ENCODE measurements at places on chromosomes 7 and 10.

DNA sequence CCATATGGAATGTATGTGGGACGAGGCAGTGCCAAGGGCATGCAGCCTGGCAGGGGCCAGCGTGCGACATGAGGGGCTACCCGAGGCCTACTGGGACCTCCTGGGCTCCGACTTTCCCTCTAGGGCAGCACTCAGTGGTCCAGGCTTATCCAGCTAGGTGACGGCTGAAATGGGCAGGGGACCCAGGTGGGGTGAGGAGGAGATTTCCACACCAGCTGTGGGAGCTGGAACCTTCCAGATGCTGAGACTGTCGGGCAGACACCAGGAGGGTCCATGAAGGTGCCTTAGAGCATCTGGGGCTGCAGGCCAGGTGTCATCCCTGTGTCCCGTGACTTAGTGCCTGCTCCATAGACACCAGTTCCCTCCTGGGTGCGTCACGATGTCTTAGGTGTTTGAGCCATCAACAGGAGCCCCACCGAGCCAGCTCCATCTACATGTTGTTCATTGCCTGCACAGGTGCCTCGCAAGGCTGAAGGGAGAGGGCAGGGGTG lies 13.4 kb downstream of the ZNF316 start:
- DNase-seq, result no peak

DNA sequence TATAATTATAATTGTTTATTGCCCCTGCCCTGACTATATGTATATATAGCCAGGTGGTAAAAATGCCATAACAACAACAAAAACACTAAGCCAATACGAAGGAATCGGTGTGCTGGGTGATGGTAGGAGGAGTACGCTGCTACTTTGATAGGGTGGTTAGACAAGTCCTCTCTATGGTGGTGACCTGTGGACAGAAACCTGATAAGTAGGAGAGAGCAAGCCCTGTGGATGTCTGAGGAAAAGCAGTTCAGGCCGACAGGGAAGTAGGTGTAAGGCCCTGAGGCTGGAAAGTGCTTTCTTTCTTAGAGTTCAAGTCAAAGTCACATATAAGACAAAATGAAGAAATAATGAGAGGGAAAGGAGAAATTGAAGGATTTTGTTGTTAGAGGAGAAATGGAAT lies 823.8 kb upstream of the CELF2 start:
- DNase-seq, result no peak

GRCh38 chr7:17912536-17913235 lies 27.6 kb downstream of the SNX13 start:
- DNase-seq, result no peak

DNA sequence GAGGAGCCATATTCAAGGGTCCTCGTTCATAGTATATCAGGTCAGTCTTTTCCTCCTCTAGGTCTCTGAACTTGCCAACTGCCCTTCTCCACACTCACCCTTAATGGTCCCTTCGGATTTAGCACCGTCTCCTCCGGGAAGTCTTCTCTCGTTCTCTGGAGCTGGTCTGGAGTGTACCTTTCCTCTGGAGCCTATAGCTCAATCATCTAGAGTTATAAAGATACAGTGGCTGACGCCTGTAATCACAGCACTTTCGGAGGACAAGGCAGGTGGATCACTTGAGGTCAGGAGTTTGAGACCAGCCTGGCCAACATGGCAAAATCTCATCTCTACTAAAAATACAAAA lies 4.4 kb upstream of the SCD start:
- DNase-seq, result no peak

DNA sequence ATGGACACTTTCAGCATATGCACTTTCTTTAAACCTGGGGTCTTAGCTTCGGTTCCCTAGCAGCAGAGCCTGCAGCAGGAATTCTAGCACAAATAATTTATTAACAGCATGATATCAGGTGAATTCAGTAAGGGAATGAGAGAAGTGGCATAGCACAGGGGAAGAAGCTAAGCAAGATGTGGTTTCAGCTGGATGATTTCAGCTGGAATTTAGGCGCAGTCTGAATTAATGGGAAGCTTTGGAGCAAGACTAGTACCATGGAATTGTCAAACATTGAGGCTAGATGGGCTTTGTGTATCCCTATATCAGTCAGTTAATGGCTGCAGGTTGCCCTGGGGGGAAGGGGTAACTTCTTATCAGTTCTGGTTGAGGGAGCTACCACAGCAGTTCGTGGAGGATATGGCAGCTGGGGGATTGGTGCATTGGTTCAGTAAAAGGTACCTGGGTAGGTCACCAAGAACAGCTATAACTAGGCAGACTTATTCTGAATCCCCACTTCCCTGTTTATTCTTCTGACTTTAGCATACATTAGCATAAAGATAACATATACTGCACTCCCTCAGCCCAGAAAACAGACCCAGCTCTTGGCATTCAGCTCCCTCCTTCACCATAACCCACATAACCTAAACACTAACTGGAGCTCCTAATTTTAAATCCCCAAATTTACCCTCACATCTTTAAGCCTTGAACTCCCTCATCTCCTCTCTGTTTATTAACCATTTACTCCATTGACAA lies 46.8 kb upstream of the NAMPT start:
- no peak for DNase-seq

DNA sequence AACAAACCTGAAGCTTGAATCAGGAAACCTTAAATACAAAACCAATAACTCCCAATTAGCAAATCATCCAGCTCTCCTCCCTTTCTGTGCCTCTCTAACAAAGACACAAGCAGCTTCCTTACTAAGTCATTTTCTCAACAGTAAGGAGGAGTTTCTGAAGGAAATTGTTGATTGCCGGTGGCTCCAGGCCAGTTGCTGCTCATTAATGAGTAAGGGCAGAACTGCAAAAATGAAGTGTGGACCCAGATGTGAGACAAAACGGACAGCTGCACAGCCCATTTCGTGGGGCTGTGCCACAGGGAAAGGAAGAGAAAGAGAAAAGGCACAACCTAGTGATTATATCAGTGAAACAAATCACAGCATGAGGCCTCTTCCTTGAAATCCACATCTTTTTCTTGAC lies 42.8 kb upstream of the RHOBTB1 start:
- no peak for DNase-seq

DNA sequence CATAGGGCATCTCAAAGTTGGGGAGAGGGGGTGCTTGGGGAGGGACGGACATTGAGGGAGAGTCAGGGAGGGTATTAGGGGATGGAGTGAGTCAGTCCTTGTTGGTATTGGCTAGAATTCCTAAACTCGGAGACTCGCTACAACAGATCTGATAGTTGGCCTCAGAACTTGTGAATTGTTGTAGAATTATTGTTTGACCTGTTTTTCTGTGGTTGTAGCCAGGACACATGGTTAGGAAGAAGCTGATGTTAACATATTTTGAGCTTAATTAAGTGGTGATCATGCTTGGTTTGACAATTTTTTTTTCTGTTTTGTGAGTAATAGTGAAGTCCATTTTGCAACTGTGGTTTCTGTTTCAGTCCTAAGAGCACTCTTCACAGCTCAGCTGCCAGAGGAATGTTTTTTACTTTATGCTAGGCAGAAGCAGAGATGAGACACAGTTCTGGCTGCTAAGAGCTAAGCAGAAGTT lies 1190.3 kb upstream of the C7orf33 start:
- no peak for DNase-seq

GRCh38 chr10:117364110-117364960 lies 10.9 kb downstream of the PDZD8 start:
- no peak for DNase-seq

DNA sequence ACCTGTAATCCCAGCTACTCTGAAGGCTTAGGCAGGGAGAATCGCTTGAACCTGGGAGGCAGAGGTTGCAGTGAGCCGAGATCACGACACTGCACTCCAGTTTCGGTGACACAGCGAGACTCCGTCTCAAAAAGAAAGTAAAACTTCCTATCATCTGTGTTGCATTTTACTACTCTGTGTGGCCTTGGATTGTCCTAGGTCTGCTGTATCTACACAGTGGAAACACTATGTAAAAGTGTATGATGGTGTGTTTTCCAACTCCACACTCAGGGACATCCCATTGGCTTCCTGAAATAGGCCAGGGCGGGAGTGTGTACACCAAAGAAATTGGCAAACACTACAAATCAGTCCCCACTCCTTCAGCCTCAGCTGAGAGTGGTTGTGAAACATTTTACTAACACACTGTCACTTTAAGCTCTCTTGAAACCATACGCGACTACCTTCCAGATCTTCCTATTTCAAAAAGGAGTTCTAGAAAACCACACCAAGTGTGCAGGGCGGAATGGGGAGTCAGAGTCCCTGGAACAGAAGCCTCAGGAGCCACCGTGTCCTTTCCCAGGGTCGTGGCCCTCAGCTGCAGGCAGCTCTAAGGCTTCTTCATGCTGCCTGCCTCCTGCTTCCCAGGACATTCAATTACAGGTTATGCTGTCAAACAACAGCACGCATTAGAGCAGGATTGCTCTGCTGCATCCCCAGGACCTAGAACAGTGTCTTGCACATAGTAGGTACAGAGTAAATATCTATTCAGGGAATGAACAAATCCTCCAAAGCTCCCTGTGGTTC lies 275.4 kb downstream of the PARD3 start:
- DNase-seq, result no peak

- DNase-seq, result no peak
Measured at GRCh38 chr7:155296006-155296787, 1.5 kb upstream of the INSIG1 start.

DNA sequence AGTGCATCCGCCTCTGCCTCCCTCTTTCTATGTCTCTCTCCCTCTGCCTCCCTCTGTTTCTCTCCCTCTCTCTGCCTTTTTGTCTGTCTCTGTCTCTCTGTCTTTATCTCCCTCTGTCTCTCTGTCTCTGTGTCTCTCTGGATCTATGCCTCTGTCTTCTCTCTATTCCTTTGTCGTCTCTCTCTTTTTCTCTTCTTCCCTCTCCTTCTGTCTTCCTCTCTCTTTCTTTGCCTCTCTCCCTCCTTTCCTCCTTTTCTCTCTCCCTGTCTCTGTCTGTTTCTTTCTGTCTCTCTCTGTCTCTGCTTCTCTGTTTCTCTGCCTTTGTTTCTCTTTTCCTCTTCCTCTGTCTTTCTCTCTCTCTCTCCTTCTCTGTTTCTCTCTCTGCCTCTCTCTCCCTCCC lies 678.8 kb upstream of the NRP1 start:
- no peak for DNase-seq

GRCh38 chr10:87842220-87842641 lies 21.1 kb downstream of the KLLN start:
- no peak for DNase-seq

DNA sequence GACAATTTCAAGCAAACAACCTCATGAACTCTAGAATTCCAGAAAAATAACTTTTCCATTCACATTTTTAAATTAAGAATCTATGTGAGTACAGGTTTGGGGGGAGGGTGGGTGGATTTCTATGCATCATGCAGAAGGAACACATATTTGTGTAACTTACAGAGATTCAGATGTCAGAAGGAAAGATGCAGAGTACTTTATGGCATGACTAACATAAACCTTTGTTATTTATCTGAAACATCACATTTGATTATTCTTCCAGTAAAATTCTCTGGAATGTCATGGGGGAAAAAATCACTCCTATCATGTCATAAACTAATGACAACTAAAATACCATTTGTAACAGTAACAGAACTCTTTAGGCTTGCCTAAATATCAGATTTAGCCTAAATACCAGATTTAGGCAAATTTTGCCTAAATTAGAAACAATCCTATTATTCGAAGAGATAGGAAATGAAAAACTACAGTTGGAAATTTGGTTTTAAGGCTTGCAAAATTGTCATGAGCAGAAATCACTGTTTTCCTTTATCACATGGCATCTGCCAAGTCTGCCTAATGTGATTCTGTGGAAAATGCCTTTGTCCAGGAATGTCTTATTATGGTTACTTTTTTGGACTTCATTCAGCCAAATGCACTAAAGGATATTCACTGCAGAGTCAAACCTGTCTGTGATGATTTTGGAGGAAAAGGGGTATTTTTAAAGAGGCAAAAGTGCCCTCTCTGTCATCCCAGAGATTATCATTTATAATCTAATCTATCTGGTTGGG lies 527.7 kb upstream of the CELF2 start:
- no peak for DNase-seq

DNA sequence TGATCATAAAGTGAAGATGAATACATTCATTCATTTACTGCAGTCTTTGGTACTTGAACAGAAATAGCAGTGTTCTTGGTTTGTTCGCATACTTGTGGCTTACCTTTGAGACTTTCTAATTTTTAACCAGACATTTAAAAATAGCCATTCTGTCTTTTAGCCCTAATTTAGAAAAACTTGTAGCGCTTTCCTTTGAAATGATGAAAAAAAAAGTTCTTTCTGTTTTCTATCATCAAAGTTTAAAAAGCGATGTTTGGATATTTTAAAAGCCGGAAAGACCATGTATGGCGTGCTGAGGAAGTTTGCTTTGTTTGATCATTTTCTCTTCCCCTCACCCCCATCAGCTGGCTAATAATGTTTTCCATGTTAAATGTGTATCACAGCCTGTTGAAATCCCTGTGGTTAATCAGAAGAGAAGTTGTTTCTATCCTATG lies 116.3 kb downstream of the CUX1 start:
- DNase-seq, result peak; percentile 34

- no peak for DNase-seq
Measured at GRCh38 chr7:42233695-42234331, 3.2 kb downstream of the GLI3 start.

- DNase-seq, result no peak
Measured at GRCh38 chr10:13872411-13872810, 285.6 kb downstream of the PRPF18 start.

- peak; percentile 80 for DNase-seq
Measured at GRCh38 chr7:44534501-44534900, 6.6 kb downstream of the NPC1L1 start.

DNA sequence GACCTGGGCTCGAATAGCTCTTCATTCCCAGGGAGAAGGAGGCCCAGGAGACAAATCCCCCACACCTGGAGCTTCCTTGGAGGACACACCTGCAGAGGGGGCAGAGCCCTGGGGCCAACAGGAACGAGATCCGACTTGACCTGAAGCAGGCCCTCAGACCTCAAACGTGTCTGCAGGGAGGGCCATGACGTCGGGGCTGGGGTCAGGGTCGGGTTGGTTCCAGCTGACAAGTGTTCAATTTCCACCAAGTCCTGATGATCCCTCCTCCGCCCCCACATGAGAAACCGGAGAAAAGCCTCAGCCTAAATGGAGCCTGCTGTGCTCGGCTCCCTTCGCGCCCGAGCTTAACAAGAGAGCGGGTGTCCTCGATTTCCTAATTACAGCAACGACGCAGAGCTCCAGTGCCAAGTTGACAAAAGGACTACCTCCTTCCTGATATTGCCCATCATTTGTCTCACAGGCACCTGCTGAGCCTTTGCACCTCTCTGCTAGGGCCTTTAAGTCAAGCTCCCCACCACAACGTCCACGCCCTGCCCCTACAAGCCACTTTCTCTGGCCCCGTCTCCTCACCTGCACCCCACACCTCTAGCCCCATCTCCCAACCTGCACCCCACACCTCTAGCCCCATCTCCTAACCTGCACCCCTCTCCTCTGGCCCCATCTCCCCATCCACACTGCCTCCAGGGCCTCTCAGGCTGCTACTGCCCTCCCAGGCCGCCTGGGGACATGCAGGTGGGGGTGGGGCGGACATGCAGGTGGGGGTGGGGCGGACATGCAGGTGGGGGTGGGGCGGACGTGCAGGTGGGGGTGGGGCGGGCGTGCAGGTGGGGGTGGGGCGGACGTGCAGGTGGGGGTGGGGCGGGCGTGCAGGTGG lies 519.4 kb downstream of the GLRX3 start:
- no peak for DNase-seq

GRCh38 chr7:129553899-129554461 lies 51.6 kb downstream of the SMKR1 start:
- peak; percentile 23 for DNase-seq
